ENCODE measurements at places on chromosomes 7 and 10.

GRCh38 chr10:2968401-2969058 lies 98.8 kb upstream of the PFKP start:
- peak; percentile 80 for DNase-seq

DNA sequence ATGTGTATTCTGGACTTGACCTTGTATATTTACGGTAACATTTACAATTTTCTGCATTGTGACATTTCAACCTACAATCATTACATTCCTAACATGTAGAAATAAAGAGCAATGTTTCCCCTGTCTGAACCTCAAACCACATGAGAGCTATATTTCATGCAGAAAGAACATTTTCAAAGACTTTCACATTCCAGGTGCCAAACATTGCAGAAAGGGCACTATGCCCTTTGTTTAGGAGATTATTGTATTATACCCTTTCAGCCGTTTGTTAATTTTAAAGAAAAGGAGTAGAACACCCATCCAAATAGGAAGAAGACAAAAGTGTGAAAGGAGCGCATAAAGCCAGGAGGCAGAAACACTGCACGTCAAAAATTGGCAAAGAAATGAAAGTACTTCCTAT lies 260.4 kb downstream of the RELN start:
- DNase-seq = no peak

- no peak for DNase-seq
These were observed 28.3 kb downstream of the FZD9 start for GRCh38 chr7:73461782-73462285.

GRCh38 chr10:69801434-69802315 lies at the start of gene COL13A1:
COL13A1 (plus strand) TSS chr10:69801906; CDS start chr10:69802424, 518 bp downstream.
- peak; percentile 57 for DNase-seq

GRCh38 chr7:159012353-159013069 lies 132.2 kb downstream of the VIPR2 start:
- peak; percentile 61 for DNase-seq

GRCh38 chr7:42575171-42575570 lies 336.7 kb downstream of the C7orf25 start:
- DNase-seq = no peak

DNA sequence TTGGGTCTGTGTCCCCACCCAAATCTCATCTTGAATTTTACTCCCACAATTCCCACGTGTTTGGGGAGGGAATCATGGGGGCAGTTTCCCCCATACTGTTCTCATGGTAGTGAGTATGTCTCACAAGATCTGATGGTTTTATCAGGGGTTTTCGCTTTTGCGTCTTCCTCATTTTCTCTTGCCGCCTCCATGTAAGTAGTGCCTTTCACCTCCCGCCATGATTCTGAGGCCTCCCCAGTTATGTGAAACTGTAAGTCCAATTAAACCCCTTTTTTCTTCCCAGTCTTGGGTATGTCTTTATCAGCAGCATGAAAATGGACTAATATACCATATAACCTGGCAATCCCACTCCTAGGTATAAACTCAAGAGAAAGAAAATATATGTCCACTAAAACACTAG lies 25.9 kb upstream of the SP4 start:
- no peak for DNase-seq

- no peak for DNase-seq
These were observed 530.1 kb upstream of the FOXK1 start for GRCh38 chr7:4151926-4152549.

DNA sequence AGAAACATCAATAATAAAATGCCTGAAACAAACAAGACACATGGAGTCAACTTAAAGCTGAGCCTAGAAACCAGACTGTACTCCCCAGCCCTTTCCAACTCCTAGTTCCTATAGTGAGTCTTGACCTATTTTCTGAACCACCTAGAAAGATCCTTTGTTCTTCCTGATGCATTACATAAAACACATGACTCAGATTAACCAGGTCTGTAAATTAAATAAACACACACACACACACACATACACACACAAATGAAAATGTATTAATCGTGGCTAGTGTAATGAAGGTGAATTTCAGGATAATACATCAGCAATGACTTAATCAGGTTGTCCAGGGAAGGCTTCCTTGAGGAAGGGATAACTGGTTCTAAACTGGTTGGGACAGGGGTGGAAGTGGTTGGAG lies 104.7 kb downstream of the ST8SIA6 start:
- no peak for DNase-seq

DNA sequence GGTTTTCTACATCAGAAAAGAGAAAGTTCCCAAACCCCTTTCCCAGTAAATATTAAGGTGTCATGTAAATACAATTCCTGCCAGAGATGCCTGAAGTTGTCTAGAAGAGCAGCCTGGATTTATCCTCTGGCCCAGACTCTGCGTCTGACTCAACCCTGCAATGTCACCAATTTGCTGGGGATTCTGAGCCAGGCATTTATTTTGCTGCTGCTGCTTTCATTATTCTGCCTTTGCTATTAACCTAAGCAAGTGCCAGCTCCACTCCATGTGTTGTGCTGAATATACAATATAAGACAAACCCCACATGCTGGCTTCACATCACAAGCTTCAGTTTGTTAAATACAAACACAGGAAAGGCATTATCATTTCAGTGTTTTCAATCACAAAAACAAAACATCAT lies 59.1 kb downstream of the ELAPOR2 start:
- DNase-seq = peak; percentile 3

DNA sequence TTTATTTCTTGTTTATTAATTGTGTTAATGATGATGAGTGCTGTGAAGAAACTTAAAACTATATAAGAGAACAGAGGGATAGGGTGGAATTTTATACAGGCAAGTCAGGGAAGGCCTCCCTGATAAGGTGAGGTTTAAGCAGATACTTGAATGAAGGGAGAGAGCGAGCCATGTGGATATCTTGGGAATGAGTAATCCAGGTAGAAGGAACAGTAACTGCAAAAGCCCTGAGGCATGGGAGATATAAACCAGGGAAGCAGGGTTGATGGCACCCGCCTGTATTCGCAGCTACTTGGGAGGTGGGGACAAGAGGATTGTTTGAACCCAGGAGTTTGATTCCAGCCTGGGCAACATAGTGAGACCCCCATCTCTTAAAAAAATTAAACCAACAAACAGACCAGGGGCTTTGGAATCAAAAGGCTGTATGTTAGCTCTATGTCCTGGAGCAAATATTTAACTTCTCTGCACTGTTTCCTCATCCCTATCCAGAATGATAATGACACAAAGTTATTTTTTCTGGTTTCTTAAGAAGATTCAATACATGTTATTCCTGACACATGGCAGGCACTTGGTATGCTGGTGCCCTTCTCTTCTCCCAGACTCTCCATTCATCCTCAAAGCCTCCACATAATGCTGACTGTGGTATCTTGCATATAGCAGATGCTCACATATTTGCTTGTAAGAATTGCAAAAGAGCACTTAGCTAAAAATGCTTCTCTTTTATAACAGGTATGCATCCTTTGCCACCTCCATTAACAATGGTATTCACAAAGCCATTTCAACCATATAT lies 169.3 kb downstream of the CHN2 start:
- DNase-seq = no peak

GRCh38 chr7:139602143-139602722 lies 78.7 kb downstream of the CLEC2L start:
- DNase-seq = peak; percentile 56

GRCh38 chr7:41702635-41703371 lies at the start of gene INHBA:
INHBA (minus strand) TSS chr7:41703090; CDS start chr7:41700374, 2,716 bp downstream.
- peak; percentile 84 for DNase-seq

GRCh38 chr7:24442170-24442777 lies 131.0 kb upstream of the PALS2 start:
- DNase-seq = no peak

GRCh38 chr7:19442016-19442785 lies 266.6 kb downstream of the POLR1F start:
- peak; percentile 70 for DNase-seq

GRCh38 chr7:1597066-1597760 lies 27.4 kb upstream of the PSMG3 start:
- DNase-seq = no peak

DNA sequence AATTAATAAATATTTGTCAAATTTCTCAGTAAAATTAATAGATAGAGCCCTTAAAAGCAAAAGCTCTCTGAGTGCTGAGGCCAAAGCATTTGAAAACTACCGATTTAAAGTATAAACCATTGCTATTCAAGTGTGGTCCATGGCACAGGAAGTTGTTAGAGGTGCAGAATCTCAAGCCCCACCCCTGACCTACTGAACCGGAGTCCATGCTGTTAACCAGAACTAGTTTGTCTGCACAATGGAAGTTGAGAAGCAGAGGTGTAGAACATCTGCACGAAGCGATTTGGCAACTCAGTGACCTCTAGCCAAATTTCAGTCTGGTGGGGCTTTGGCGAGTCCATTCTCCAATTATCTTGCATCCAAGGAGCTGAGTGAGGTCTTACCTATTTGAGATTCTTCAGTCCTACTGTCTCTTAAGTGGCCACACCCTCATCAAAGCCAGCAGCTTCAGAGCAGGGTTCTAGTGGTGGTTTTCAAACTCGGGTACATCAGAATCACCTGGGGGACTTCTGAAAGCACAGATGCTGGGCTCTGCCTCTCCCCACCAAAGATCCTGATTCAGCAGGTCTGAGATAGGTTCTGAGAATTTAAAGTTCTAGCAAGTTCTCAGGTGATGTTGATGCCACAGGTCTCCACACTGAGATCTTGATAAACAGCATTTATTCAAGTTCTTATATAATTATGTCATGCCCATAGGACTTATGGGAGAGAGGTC lies 96.8 kb upstream of the SAMD8 start:
- DNase-seq = no peak

DNA sequence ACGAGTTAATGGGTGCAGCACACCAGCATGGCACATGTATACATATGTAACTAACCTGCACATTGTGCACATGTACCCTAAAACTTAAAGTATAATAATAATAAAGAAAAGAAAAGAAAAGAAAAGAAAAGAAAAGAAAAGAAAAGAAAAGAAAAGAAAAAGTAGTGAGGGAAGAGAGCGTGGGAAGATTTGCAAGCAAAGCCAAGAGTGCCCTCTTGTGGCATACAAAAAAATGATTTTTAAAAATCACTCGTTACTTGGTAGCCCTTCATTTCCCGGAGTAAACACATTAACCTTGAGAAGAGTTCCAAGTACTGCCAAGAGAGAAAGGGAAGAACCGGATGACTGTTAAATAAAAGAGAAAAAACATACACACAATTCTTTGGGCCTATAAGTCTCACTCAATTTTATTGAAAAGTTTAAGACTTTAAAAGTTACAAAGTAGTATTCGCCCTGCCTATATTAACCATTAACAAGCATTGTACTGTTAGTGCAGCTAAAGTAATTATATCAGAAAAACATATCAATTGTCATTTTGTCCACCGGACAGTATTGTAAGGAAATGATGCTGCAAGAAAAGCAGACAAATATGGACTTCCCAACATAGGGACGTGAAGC lies 6.2 kb upstream of the CH25H start:
- DNase-seq = peak; percentile 41

DNA sequence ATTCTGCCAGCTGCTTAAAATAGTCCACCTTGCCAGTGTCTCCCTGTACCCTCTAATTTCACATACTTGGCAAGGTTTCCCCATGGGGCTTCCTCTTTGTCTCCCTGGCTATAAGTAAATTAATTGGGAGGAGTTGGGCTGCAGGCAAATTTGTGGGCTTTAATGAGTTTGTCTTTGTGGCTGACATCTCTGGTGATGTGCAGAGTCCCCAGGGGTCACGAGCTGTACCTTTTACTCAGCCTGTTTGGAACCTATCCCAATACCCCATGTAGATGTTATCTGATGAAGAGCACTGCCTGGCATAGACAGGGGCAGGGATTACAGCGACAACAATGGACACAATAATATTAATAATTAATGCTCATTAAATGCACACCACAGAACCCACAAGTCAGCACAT lies 132.5 kb downstream of the SLIT1 start:
- DNase-seq = no peak

Measured in LHCN-M2 (cell line).